ENCODE measurements at places on chromosomes 5 and 9.

- DNase-seq = peak; percentile 26
Observed at GRCh38 chr5:143837306-143837848, 25.4 kb downstream of the HMHB1 start.

- no peak for DNase-seq
Observed at GRCh38 chr5:103327893-103328292, 69.3 kb downstream of the MACIR start.

- no peak for DNase-seq
Observed at GRCh38 chr5:10586555-10586954, 22.7 kb downstream of the ANKRD33B start.

DNA sequence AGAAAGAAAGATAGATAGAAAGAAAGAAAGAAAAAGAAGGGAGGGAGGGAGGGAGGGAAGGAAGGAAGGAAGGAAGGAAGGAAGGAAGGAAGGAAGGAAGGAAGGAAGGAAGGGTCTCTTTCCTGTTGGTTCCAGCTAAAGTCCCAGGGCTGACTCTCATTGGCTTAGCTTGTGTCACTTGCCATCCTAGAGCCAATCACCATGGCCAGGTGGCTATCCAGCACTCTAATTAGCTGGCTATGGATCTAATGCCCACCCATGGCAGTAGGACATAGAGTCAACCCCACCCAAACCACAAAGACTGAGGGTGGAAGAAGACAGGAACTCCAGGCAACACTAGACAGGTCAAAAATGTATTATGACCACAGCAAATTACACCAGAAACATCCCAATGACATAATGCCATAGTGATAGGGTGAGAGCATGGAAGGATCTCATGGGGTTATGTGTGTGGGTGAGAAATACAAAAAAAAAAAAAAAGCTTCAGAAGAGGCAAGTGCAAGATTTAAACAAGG is 10.8 kb upstream of the CPLX2 start:
- no peak for DNase-seq

DNA sequence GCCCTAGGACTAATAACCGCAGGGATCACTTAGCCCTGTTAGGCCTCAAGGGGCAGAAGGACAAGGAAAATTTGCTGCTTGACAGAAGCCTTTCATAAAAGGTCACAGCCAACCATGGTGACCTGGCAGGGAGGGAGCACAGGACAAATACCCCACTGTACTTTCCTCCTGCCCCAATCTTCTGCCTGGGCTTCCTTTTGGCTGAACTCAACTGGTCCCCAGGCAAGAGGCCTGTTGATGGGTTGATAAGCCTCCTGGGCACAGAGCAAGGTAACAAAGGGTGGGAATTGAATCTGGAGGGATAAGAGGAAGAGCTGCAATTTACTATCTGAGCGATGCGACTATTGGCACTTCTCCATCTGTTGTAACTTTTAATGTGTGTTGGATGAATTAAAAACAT is 392.9 kb downstream of the RASEF start:
- no peak for DNase-seq

DNA sequence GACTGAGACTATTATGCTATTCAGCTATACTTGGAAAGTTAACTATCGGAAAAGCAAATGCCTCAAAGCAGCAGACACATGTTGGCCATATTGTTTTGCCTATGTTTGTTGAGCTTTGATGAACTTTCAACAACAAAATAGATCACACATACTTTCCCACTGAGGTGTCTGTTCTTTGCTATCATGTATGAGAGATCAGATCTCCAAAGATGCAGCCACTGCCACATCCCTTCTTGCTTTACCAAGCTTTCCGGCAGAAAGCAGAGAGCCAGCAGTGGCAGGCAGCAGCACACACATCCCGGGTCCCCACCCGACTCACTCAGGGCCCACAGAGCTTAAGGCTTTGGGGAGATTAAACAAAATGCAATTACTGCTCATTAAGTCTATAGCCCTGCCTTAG is 18.8 kb downstream of the ZBTB5 start:
- no peak for DNase-seq

DNA sequence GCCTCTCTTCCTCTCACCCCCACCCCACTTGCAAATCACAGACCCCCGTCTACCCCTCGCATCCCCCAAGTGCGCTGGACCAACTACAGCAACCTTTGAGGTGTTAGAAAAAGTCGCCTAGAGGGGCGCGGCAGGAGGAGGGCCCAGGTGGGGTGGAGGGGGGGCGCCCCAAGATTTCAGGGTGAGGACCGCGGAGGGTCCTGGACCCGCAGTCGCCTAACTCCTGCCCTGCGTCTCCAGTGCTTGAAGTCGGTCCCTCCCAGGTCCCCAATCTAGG is 379 bp upstream of the EGFLAM start:
- DNase-seq = no peak

DNA sequence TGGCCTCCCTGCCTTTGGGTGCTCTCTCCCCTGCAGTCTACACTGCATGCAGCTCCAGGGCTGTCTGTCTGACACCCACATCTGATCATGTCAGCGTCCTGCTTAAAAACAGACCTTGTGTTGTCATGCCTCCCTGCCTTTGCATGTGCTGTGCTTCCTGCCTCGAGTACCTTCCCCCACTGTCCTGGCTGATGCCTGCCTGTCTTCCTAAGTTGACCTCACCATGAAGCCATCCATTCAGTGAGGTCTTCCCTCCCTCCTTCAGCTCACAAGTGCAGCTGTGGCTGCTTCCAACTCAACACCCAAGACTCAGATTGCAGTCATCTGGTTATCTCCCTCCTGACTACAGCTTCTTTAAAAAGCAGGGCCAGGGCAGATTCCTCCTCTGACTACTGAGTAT is 5.5 kb downstream of the ANGPTL2 start:
- DNase-seq = no peak

GRCh38 chr9:117411547-117411946 is 3.3 kb downstream of the ASTN2 start:
- no peak for DNase-seq

DNA sequence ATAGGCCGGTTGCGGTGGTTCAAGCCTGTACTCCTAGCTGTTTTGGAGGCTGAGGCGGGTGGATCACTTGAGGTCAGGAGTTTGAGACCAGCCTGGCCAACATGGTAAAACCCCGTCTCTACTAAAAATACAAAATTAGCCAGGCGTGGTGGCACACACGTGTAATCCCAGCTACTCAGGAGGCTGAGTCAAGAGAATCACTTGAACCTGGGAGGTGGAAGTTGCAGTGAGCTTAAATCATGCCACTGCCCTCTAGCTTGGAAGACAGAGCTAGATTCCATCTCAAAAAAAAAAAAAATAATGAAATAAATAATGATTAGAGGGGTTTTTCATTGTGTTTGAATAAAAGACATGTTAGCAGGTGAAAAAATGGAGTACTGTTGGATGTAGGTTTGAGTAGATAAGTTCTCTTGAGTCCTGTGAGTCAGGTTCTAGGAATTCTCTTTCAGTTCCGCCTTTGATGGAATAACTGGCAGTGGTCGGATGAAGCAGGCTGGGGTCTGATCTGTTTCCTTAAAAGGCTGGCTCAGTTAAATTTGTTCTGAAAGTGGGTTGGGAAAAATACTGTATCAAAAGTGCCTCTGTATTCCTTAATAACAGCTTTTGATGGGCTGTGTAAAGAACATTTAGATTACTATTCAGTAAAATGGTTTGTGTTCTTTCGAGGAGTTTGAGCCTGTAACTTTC is 73.2 kb downstream of the AOPEP start:
- no peak for DNase-seq

- DNase-seq = peak; percentile 17
Observed at GRCh38 chr9:104780796-104781395, 17.0 kb downstream of the NIPSNAP3B start.

- DNase-seq = no peak
Observed at GRCh38 chr5:72723581-72723980, 92.9 kb upstream of the TNPO1 start.

DNA sequence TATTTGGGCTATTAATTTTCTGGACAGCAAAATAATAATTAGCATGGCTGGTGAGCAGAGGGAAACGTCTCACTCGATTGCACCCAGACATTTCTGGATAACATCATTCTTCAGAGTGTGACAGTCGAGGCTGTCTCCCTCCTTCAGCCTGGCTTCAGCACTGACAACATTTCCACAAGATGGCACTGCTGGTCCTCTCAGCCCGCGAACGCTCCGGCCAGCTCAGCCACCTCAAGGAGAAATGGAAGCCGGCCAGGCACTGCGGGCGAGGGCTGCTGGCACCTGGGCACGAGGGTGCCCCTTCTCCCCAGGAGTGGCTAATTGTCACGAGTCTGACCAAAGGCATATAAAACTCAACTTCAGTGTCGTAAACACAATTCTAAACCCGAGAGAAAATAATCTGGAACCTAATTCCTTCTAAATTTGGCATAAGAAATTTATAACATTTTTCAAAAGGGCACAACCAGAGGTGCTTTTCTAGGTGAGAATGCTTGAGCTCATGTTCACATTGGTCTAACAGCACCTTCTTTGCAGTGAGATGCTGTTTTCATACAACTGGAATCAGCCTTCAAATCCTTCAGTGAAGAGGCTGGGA is 65.9 kb downstream of the DAP start:
- DNase-seq = peak; percentile 61

DNA sequence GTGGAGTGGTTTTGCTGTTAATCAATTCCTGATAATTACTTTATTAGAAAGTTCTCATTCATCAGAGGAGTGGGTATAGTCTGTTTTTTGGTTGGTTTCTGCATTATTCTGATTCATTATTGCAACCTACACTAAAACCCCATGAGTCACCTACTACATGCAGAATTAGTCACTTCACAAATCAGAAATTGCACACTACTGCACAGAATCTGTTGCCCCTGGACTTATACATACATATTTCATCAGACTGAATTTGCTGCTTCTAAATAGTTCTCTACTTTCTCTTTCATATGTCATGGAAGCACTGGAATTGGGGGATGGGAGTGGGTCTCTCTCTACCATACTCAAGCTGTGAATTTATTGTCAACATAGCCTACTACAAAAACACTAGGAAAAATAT is 585.1 kb downstream of the DNAH5 start:
- DNase-seq = no peak

- no peak for DNase-seq
Observed at GRCh38 chr5:155154973-155155372, 141.4 kb downstream of the KIF4B start.

DNA sequence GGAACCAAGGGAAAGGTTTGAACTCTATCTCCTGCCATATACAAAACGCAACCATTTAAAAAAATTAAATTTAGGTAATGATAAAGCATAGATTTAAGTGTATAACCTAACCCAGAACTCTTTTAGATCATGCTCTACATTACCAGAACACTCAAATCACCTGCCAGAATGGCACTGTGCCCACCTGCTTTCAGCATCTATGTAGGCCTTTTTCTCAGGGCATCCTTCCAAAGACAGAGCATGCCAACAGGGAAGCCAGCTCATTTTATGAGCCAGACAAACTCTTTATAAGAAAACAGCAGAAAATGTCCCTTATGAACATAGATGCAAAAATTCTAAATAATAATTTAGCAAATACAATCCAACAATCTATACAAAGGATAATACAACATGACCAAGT is 47.9 kb upstream of the SMAD5 start:
- no peak for DNase-seq

- no peak for DNase-seq
Observed at GRCh38 chr5:66324357-66324756, 180.3 kb downstream of the SREK1 start.

DNA sequence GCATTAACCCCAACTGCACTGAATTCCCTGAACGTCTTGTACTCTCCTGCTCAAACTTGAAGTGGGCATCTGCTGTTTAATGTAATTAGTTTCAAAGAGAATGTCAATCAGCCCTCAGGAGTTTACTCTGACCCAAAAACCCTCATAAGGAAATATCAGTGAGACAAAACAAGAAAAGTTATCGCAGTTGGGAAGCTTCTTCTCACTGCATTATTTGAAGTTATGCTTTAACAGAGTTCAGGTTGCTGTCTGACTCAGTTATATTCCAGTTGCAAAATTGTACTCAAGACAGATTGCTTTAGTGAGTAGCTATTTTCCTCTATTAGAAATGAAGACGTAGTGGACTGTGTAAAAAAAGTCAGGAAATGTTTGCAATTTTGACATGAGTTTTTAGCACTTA is 52.1 kb downstream of the PPIC start:
- no peak for DNase-seq

DNA sequence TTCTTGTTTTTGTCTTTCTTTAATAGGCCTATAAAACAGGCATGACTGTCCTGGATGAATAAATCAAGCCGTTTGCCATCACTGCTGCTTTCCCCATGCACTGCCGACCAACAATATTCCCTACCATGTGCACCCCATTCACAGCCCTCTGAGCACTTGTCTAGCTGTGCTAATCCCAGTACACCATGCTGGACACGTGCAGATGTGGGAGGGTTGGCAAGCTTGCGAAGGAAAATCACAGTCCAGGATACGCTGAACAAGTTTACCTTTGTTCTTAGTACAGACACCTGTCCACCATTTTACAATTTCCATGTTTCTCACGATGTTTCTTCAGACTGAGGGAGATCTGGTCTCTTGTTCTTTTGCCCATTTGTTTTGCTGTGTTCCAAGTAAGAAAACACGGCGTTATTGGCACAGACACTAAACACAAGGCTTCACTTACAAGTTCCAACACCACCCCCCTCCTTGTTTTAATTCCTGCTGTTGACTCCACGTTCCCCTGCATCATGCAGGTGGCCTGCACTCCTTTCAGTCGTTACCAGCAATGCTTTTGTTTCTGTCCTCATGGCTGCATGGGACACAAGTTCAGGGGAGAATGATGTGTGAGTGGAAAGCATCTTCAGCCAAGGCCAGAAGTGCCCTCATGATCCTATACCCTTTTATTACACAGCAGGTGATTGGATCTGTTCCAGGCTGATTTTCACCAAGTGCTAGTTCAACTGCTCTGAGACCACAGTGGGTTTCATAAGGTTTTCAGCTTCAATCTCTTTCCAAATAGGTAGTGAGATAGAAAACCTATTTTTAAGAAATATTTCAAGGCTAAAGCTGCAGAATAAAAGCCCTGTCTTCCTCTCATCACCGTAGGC is 608.9 kb downstream of the IRX1 start:
- no peak for DNase-seq

DNA sequence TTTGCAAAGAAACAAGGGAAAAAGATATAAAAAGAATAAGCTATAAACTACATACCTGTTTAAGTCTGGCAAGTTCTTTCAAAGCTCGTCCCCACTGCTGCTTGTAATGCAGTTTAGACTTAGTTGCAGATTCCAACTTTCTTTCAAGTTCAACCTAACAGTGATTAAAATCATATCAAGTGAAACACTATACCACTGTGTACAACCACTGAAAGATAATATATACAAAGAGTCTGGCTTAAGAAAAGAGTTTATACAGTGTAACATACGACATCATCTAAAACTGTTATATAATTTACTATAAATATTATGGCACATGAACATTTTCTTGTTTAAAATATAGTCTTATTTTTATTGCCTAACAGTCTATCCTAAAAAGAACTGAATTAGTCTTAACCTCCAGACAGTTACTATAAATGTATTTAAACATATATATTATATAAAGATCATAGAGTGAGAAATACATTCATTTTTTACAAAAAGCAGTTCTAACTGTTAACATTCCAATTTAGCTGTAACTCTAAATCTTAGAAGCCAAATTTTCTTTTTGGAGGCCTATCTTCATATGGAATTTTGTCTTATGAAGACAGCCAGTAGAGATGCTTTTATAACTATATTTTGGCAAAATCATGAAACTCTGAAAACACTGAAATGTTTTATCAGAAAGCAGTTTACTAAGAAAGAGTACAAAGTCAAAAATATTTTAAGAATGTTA is 58.6 kb downstream of the CEP120 start:
- no peak for DNase-seq

GRCh38 chr9:73962792-73963191 is 534.3 kb upstream of the RORB start:
- DNase-seq = no peak

- no peak for DNase-seq
Observed at GRCh38 chr9:37949576-37949975, 45.6 kb upstream of the SLC25A51 start.

GRCh38 chr5:105573575-105573974 is 2011.0 kb upstream of the NUDT12 start:
- no peak for DNase-seq
